ENCODE measurements at places on chromosomes 4 and X.
A peak's percentile ranks its signal among the peaks of the same experiment; 100 is the strongest.

GRCh38 chr4:15766821-15767220, 11.3 kb upstream of the CD38 start:
- DNase-seq, result no peak

DNA sequence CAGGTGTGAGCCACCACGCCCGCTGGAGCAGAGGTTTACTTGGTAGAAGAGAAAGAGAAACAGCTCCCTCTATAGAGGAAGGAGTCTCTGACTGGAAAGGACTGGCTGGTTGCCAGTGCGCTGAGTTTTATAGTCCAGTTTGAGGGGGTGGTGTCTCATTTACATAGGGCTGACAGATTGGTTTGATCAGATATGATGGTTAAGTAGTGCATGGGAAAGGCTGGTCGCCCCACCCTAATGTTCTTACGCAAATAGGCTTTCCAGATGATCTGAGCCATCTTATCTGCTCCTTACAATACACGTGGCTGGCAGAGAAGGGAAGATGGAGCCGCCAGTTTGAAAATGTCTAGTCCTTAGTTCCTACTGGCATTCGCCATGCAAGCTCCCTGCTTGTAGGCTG, 439.5 kb downstream of the NAF1 start:
- DNase-seq, result no peak

- no peak for DNase-seq
Observed at GRCh38 chr4:41334182-41334581, 77.5 kb downstream of the UCHL1 start.

DNA sequence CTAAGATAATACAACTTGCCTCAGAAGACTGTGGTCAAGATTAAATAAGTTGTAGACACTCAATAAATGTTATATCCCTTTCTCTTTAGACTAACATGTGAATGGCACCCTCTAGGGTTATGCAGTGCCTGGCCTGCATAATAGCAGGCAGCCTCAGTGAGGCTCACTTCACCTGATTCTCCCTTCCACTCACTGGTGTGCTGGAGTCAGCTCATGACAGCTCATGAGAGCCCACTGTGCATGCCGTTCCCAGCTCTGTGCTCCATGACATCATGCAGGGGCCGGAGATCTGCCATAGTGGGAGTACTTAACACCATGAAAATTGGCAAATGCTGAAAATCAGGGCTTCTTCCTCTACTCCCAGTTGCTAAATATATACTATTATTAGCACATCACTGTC, 64.5 kb downstream of the TEC start:
- peak; percentile 24 for DNase-seq

- no peak for DNase-seq
Observed at GRCh38 chr4:78441756-78442155, 109.8 kb upstream of the ANXA3 start.

DNA sequence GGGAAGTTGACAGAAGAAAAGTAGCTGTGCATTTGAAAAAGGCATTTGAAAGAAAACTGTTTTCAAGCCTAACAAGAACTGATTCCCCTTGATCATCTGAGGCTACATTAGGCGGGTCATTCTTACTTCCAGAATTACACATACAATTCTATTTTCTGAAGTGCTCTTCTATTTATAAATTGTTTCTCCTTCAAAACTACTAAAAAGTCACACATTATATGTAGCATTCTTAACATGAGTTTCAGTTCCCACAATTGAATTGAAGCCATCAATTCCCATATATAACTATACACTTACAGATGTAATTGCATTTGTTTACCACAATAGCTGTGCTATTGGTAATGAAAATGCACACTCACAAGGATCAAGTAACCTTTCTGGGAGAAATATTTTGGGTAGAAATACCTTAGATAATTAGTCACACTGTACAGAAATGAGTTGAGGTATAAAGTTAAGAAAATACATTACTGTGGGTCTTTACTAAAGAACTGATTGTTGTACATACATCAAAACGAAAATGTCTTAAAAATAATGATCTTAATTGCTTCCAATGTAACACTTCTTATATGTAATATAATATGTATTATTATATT, 1688.0 kb upstream of the AGA start:
- no peak for DNase-seq

DNA sequence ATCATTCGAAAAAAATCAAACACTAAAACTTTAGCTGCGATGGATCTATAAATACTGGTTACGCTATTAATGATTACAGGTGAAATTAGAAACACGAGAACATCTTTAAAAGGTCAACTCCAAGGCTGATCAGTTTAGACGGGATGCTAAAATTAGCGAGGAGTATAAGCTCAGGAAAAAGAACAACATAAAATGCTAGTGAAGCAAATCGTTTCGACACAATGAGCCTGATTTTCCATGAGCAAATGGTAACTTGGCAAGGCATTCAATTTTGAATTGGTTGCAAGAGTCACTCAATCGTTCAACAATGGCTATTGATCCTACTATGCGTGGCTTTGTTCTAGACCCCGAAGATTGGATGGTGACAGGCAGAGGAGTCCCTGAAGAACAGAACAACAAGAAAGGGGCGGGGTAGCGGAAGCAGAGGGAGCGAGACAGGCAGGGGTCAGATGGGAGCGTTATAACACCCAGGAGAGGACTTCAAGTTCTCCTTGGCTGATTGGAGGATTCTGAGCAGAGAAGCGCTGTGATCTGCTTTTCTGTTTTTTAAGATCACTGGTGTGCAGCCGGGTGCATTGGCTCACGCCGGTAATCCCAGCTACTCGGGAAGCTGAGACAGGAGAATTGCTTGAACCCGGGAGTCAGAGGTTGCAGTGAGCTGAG, 146.5 kb downstream of the RBM47 start:
- DNase-seq, result no peak

DNA sequence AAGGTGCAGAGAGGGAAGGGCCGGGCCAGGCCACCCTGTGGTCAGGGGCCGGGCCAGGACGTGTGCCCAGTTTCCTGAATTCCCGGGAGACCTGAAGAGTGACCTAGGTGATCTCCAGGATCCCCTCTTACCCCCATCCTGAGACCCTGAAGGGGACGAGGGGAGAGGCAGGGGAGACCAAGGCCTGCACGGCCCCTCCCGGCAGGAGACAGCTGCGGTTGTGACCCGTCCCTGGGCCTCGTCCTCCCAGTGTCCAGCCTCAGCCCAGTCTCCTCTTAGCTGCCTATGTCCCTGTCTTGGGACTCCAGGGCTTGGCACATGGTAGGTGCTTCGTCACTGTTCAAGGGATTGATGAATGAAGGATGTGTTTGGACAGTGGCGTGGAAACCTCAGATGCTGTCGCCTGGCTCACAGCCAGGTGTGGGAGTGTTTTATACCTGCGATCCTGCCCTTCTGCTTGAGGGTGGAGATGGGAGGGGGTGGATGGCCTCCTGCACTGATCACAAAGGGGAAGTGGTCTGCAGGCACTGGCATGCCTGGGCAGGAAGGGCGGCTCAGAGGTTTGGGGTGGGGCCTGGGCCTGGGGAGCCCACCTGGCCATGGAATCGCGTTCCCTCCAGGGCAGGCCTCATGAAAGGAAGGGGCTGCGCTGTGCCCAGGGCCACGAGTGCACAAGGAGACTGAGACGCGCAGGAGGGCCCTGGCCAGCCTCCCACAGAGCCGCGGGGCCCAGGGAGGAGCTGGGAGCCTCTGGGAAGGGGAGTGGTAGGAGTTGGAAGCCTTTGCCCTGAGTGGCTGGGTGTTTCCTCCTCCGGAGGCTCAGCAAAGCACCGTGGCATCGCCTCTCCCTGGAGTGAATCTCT, 6.9 kb downstream of the SH3TC1 start:
- no peak for DNase-seq

GRCh38 chr4:99366491-99366890, 13.9 kb upstream of the ADH1C start:
- DNase-seq, result no peak

- no peak for DNase-seq
Observed at GRCh38 chrX:148698221-148698620, 197.8 kb downstream of the AFF2 start.

GRCh38 chr4:91904556-91904955, 399.2 kb upstream of the GRID2 start:
- DNase-seq, result no peak

GRCh38 chrX:78029663-78030062, 60.2 kb upstream of the PGAM4 start:
- peak; percentile 5 for DNase-seq

- DNase-seq, result no peak
Observed at GRCh38 chrX:151206871-151207270, 30.5 kb downstream of the GPR50 start.

DNA sequence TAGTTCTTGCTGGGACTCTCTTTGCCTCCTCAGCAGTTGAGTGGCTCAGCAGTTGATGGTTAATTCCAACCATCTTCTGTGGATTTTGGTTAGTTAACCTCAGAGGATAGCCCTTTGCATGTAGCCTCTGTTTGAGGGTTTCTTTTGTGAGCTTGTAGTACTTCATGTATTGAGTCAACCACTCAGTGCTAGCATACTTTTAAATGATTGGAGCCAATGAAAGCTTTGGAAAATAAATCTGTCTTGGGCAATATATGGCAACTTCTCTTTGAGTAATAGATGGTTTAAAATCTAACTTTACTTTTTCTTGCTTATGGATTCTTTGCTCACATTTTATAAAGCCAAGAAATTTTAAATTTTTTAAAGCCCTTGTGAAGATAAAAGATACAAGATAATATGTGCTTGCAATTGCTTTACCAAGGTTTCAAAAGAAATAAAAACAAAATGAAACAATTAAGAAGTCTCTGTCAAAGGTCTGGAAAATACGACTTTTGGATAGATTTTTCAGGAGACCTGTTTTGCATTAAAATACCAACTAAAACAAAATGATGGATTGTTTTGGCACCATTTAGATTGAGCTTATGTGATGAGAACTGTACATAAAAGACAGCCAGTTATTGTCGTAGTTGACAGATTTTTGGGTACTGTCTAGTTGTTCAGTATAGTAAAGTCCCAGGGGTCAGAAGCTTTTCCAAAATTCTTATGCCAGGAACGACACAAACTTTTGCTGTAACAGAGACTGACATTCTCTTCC, 181.9 kb downstream of the SPRY1 start:
- DNase-seq, result no peak

DNA sequence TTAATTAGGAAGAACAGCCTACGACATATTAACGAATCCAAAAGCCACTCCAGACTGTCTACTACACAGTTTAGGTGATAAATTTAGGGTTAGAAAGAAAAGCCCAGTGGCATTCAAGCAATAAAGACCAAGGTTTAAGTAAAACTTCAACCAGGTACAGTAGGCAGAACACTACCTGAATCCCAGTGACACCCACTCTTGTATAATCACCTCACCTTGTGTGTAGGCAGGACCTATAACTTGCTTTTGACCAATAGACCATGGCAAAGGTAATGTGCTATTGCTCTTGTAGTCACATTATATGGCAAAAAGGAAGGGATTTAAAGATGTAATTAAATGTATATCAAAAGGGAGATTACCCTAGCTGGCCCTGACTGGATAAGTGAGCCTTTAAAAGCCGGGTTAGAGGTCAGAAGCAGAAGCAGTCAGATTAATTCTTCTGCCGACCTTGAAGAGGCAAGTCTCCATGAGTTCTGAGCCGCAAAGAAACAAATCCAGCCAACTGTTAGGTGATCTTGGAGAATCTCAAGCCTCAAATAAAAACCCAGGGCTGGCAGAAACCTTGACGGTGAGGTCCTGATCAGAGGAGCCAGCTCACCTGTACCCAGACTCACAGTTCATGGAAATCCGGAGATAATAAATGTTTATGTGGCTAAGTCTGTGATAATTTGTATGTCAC, 8.8 kb downstream of the FSTL5 start:
- DNase-seq, result no peak

- DNase-seq, result no peak
Observed at GRCh38 chrX:21503593-21503992, 129.4 kb downstream of the CNKSR2 start.

DNA sequence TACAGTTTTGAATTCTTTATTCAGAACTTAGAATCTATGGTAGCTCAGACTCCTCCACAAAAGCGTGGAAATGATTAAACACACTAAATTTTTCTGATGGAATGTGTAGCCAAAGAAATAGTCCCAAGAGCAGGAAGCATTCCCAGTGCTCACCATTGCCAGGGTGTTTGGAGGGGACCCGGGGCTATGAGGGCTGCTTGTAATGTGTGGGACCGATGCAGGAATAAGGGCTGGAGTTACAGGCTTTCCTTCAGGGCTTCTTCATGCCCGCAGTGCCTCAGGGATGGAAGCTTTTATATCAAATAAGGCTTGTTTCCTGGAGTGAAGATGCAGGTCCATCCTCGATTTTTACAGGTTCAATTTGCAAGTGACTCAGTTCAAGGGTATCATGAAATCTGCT, 25.8 kb downstream of the WWC2 start:
- DNase-seq, result no peak

Data from SJCRH30 (cell line).